ENCODE measurements at places on chromosomes 16 and 17.

- DNase-seq = no peak
Measured at GRCh38 chr17:54153423-54153822, 330.7 kb downstream of the KIF2B start.

DNA sequence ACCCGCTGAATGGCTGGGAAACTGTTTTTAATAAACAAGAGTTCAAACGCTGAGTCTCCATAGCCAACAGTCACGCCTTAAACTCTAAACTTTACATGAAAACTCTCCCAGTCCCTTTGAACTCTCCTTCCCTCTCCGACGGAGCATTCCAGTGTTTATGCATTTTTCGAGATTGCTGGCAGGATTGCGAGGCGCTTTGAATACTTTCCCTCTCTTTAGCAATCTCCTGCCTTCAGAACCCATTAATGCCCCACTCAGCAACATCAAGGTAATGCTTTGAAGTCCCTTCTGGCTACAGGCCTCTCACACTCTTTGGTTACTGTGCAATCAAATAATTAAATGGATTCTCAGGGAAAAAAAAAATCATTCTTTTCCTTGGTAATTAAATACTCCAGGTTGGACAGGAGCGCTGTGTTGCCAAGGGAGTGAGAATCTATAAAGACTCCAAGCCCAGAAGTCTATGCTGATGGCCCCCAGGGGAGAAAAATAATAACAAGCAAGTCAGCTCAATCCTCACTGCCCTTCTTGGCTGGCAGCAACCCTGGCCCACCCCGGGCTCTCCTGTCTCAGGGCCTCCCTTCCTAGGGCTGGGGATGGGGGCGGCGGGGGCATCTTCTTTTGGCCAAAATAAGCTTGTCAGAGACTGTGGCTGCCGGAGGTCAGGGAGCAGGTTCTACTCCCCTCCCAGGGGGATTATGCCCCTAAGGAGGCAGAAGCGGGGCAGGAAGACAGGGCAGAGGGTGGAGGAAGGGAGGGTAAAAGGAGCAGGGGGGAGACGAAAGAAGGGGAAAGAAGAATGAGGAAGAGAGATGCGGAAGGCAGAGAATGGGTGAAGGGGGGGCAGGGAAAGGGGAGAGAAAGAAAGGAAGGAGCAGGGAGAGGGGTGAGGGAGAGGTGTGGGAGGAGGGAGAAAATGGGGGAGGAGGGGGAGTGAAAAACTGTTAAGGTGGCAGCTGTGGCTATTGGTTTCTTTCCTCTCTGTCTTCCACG is 45.2 kb downstream of the AXIN2 start:
- peak; percentile 63 for DNase-seq

DNA sequence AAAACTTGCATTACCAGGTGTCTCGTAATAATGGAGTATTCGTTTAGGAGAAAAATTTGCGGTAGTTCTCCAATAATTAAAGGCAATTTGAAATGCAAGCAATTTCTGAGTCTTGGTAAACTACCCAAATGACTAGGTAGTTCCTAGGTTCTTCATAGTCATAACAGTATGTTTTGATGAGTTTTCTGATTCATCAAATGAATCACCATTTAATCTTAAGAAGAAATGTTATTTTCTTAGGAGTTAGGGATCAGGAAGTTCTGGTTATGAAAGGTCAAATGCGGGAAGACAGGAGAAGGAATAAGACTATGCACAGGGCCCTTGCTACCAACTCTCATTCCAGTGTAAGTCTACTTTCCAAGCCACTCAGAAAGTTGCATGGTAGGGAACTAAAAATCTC is 221.5 kb upstream of the SOX9 start:
- DNase-seq = peak; percentile 25

GRCh38 chr17:74858672-74859458 is 820 bp downstream of the GRIN2C start:
- DNase-seq = no peak

DNA sequence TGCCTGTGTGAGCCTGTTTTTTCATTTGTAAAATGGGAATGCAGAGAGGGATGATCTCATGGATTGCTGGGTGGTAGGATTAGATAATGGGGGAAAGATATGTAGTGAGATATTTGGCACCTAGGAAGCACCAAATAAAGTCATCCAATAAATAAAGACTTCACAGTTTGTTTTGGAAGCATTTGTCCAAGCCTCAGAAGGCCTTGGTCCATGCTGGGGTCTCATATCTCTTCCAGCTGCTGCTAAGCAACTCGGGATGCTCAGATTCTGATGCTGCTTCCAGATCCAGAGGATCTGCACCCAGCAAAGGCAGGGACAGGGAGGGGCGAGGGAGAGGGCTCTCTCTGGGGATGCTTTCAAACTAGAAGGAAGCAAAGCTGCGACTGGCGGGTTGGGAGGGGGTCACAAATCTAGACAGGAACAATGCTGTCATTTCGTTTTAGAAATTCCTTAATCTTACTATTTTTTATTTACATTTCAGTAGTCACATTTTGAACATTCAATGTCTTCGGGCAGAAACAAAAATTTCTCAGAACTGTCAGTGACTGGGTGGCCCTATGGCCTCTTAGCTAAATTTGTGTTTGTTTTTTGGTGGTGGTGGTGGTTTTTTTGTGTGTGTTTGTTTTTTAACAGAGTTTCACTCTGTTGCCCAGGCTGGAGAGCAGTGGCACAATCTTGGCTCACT is 114.9 kb upstream of the CDH5 start:
- no peak for DNase-seq

DNA sequence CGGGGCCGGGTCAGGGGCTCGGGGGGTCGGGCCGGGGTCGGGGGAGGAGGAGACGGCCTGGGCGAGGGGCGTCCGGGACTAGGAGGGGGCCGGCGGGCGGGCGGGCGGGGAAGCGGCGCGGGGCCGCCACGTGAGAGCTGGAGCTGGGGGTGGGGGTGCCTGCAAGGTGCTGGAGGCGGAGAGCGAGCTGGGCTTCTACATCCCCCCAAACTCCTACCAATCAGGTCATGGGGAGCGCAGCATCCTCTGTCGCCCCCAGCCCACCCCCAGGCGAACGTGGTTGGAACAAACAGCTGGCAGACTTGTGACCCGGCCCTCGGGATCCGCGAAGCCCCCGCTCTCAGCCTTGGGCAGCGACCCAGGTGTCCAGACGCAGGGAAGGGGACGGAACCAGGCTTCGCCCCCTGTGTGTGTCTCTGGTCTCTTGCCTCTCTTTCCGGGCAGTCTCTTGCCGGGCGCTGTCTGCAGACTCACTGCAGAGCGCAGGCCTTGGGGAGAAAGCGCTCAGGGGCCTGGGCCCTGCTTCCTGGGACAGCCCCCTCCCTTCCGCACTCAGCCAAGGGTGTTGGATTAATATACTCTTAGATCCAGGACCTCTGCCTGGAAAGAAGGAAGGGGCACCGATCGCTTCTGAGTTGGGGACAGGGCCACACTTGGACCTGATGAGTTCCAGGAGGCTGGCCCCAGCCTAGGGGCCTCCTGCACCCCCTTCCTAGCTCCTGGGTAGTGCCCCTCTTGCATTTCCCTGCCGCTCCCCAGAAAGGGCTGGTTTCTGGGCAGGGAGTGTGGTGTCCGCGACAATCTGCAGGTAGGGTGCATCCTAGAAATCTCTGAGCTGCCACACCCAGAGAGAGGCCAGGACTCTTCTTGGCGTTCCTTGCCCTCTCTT is 722 bp downstream of the RASL10B start:
- DNase-seq = no peak

DNA sequence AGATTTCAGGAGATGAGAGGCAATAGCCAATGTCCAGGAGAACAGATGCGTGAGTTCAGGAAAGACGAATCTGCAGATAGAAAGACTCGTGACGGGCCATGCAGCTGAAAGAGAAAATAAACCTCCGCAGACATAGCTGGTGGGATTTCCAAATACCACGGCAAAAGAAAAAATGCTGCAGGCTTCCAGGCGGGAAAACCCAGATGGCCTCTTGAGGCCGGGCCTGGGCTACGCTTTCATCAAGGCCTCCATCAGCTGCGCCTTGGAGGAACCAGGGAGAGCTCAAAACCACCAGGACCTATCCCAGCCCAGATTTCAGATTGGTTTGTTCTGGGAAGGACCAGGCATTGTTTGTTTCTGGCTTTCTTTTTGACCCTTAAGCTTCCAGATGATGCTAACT is 16.7 kb downstream of the CCDC40 start:
- no peak for DNase-seq

DNA sequence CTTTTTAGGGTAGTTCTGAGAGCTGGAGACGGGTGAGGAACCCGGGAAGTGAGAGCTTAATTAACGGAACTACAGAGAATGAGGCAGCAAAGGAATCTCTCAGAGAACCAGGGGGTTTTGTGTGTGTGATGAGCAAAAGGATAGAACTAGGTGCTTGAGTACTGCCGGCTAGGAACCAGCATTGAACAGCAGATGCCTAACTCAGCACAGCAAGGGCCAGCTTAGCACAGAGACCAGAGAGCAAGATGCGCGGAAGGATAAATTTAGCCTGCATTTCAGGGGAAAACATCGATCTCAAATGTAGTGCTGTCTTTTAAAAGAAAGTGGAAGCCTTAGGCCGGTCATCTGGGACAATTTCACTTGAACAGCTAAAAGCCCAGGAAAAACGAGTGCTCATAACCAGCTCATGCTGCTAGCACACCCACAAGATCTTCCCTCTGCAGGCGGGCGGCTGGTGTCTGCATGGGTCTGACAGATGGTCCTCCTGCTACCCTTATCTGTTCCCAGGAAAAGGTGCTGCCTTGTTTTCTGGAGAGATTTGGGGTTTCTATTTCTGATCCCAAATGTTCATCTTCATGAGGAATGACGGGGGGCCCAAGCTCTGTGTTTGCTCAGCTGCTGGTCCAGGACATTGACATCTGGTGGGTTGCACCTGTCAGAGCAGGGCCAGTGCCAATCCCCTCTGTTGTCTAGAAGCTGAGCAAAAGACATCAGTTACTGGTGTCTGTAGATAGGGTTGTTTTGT is 103.9 kb downstream of the SOCS1 start:
- DNase-seq = no peak

DNA sequence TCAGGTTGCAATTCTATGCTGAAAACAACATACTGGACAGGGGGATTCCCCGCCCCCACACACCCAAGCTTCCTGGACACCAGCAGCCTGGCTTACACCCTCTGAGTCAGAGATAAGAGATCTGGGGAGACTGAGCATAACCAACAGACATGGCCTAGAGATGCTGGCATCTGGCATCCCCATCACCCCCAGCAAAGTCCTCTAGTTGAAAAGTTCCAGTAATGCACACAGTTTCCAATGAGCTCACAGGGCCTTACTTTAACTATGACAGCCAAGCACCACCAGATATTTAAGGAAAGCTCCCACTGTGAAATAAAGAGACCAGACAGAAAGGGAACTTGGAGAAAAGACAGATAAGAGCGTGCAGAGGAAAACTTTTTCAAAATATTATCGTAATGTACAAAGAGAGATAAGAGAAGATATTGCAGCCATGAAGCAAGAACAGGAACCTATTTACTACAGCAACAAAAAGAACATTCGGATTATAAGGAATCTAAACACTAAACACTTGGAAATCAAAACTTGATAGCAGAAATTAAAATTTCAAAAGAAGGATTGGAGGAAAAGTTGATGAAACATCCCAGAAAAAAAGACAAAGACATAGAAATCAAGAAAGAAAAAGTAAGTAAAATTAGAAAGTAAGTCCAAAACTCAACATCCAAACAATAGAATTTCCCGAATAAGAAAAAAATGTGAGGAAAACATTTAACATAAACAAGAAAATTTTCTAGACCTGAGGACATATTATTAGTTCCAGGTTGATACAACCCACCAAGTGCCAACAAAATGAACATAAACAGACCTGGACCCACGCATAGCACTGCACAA is 17.2 kb upstream of the ALOX15 start:
- DNase-seq = peak; percentile 37

DNA sequence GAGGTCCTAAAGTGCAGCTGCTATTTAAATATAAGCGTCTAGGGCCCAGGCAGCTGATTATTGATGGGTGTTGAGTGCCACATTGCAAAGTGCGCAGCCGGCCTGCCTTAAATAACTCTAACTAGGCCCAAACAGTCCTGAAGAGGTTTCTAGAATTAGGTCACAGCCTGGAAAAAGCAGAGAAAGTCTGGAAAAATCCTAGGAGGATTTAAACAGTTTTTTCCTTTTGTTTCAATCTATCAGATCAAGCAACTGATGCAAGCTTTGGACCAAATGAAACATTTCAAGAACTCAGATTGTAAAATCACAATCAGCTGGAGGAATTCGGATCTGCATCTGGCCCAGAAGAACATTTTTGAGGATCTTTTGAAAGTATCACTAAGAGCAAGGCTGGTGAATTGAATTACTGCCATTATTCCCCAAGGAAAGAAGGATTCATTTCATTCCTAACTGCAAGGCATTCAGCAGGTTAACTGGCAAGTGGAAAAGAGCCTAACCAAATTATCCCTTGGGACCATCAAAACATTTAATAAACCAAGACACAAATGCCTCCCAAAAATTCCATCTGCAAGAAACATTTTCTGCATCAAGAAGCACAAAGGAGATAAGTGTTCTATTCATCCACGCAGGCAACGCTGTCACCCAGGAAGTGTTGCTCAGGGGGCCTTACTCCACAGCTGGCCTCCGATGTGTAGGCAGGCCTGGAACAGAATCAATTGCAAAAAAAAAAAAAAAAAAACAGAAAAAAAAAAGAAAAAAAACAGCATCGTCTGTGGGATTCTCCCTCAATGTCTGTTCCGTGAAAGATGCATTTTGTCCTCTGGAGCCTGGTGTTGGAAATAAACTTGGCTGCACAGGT is 46.1 kb downstream of the IRX3 start:
- peak; percentile 58 for DNase-seq

- no peak for DNase-seq
Measured at GRCh38 chr17:77503916-77504651, 363.3 kb downstream of the SEC14L1 start.

- DNase-seq = no peak
Measured at GRCh38 chr17:9850151-9850550, 24.4 kb downstream of the GLP2R start.

- no peak for DNase-seq
Measured at GRCh38 chr16:46927273-46927672, 43.1 kb downstream of the GPT2 start.

GRCh38 chr17:888998-889441 is 90.6 kb downstream of the NXN start:
- no peak for DNase-seq

GRCh38 chr17:82372249-82373071 is 895 bp downstream of the UTS2R start:
- no peak for DNase-seq

DNA sequence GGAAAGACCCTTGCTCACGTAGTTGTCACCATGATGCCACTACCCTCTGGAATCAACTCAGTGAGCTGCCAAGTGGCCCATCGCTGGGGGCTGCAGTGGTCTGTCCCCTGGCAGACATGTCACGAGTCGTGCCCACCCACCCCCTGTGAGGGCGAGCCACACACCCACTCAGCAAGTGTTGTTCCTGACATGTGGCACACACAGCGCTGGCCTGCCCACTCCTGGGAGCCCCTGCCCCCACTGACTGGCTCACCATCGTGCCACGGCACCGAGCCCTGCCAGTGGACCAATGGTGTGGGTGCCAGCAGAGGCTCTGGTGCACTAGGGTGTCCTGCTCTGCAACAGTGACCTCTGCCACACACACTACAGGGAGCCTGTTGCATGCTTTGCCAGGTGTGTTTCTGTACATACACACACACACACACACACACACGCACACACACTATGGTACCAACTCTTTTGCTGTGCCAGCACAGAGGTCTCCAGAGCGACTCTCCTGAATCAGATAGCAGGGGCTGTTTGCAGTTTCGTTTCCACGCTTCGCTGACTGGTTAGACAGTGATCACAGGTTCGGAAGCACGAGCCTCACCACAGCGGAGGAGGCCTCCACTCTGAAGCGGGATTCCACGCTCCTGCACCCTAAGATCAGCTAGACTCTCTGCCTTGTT is 7.7 kb downstream of the RTN4RL1 start:
- no peak for DNase-seq

Data from fibroblast of skin of right biceps (primary cell).